ENCODE measurements at places on chromosomes 5 and 9. TPM values are rescaled to one million over a fixed set of nuclear protein-coding genes. Genes with fewer than 3 reads are reported as not detected.

The PCA3 gene
- not detected for total RNA-seq

- no peak for DNase-seq
These were observed 509.7 kb downstream of the PSAT1 start for GRCh38 chr9:78806492-78807160.

DNA sequence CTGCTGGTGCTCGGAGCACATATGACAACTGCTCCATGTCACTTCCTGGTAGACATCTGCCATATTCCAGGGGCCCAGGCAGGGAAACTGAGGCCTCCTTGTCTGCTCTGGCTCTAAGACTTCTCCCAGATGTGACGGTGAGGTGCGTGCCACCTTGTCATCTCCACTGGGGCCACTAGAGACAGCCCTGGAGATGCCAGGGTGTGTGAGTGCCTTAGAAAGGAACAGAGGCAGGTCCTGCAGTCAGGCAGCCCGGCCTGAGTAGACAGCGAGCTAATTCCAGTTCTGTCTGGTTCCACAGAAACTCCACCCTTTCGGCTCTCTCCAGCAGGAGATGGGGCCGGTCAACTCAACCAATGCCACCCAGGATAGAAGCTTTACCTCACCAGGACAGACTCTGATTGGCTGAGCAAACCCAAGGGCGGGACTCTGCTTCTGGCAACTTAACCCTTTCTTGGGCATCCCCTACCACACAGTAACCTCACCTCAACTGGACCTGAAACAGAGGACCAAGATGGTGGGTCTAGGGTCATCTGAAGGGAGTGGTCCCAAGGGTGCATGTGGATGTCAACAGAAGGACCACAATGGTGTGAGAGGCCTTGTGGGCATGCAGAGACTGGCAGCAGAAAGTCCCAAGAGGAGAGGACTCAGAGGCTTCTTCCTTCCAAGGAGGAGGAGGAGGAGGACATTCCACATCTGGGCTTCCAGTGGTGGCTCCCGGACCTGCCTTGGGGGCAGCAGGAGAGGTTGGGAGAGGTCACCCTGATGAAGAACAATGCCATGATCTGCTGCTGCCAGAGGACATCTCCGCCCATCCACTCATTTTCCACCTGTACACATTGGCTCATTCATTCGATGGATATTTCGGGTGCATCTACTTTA, 77.7 kb downstream of the RGS3 start:
- DNase-seq = no peak

GRCh38 chr9:104900871-104901270, 27.1 kb downstream of the ABCA1 start:
- DNase-seq = no peak

- no peak for DNase-seq
These were observed 36.5 kb upstream of the ANKRD33B start for GRCh38 chr5:10527281-10527950.

GRCh38 chr5:146248561-146248960, 45.2 kb downstream of the RBM27 start:
- no peak for DNase-seq
